ENCODE measurements at places on chromosomes 7 and 10.

DNA sequence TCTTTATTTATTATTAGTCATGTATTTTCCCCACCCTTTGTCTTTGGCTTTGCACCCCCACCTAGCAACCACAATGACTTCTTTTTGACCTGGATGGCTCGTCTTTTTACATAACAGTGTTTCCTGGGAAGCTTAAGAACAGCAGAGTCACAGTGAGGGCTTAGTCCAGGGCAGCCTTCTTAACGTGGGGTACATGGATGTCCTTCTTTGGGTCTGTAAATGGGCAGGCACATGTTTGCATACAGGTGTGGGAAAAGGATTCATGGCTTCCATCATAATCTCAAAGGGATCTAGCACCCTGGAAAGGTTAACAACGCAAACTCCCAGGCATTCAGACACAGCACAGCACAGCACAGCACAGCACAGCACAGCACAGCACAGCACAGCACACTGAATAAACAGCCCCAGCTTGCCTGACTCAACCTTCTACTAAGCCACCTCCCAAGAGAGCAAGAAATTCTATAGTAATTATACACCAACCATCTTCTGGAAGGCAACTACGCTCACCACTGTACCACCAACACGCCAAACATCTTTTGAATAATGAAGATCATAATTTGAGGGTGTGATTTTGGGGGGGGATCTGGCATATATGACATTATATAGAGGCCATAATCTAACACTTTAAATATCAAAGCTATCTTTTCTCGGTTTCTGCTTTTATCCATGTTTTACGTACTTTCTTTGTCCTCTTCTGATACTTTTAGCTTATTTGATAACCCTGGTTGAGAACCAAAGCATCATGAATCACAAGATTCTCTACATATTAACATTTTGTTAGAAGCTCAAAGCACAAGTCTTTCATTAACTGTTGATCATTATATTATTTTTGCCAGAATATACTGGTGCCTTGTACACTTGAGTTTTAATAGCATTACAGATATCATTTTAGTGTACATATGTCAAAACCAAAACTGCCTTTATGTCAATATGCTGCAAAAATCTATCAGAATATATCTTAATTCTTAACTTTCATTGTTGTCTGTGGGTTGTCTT lies 177.2 kb upstream of the KLF14 start:
- DNase-seq = no peak

GRCh38 chr7:20438694-20439376 lies 108.1 kb downstream of the ITGB8 start:
- DNase-seq = no peak

GRCh38 chr7:66634816-66635215 lies 6.1 kb downstream of the KCTD7 start:
- DNase-seq = no peak

GRCh38 chr7:139772873-139773272 lies 4.9 kb downstream of the HIPK2 start:
- no peak for DNase-seq

GRCh38 chr7:64625114-64626082 lies 40.5 kb upstream of the ZNF107 start:
- DNase-seq = no peak

GRCh38 chr10:24982319-24983112 lies 30.1 kb upstream of the PRTFDC1 start:
- DNase-seq = no peak

- no peak for DNase-seq
Observed at GRCh38 chr7:422191-422885, 97.3 kb downstream of the PDGFA start.

DNA sequence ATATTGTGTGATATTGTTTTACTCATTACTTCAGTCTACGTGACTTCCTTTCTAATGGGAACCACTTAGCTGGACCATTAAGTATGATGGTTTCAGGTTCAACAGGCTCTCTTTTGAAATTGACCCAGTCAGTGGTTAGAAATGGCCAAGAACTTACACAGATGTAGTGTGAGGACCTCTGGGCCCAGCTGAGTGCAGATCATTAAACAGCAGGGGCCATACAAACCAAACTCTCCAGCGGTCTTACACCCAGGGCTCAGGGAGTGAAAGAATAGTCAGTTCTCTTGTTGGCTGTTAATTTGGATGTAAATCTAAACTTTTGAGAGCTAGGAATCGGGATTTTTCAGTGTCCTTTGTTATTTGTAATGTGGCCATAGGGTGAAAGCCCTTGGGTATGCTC lies 107.3 kb downstream of the CELF2 start:
- no peak for DNase-seq

DNA sequence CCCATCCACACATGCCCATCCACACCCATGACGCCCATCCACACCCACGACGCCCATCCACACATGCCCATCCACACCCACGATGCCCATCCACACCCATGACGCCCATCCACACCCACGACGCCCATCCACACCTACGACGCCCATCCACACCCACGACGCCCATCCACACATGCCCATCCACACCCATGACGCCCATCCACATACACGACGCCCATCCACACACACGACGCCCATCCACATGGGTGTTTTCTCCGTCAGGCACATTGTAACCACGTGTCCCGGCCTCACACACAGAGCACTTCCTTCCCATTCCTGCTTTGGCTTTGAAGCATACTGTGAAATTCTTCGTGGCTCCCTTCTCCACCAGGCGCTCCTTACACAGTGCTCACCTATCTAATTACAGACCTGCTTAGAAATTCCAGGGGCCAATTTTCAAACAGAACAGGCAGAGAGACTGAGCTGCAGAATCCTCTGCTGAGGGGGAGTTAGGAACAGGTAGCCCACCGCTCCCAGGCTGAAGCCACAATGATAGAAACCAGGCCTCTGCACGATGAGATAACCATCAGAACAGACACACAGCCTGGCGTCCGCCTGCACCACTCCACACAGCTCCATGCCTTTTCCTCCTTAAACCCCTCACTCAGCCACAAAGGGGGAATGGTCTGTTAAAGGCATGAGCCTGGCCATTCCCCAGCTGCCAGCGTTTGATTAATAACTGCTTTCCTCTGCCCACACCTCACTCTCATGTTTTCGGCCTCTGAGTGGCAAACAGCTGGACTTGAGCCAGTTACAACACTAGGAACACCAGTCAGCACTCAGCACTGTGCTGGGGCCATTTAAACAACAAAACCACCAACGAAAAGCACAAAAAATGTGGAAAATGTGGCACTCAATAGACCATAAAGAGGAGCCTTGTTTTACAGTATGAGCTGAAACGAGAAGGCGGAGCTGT lies 501.6 kb downstream of the PTPRN2 start:
- no peak for DNase-seq

GRCh38 chr7:100599911-100600729 lies 2.0 kb upstream of the PCOLCE start:
- DNase-seq = no peak

GRCh38 chr10:104445359-104445758 lies 91.7 kb downstream of the CFAP58 start:
- DNase-seq = no peak

GRCh38 chr10:110634527-110635209 lies 9.5 kb upstream of the RBM20 start:
- DNase-seq = no peak

DNA sequence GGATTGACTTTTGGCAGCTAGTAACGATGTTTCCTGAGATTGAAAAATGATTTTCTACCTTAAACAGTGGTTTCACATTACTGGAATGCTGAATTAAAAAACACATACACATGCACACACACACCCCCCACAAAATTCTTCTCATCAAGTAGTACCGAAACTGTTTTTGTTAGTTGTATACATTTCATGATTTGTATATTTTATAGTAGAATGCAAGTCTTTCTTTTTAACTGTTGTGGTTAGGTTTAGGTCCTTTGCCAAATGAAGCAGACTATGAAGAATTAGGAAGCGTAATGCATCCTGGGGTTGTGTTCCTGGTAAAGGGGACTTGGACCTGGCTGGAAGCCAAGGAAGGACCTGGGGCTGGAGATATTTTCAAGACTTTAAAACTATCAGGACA lies 505.8 kb downstream of the SUGCT start:
- no peak for DNase-seq

GRCh38 chr7:6228361-6229229 lies 43.8 kb downstream of the CYTH3 start:
- DNase-seq = no peak

DNA sequence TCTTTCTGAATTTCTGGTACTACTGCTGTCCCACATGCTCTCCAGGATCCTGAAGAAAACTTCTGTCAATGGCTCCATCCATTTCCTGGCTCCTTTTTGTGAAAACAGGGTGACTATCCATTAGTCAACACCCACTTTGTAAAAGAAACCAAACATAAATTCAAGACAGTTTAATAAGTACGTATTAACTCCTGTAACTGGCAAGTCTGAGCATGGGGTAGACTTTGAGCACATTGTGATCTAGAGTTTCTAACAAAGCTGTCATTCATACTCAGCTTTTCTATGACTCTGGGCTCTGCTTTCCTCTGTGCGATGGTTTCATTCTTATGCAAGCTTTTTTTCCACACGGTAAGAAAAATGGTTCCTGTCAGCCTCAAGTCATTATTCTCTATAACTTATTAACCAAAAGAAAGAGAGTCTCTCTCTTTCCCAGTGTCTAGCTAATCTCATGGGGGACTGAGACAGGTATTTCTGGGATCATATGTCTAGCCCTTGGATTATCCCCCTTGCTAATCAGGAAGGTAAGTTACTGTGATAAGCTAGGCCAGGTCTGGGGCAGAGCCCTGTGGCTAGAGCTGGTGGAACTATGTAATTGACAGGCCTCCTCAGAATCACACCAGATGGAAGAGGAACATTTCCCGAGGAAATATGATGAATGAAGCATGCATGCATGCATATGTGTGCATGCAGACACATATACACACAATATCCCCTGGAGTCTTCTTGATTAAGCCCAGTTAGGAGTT lies 98.5 kb downstream of the GNAI1 start:
- no peak for DNase-seq

DNA sequence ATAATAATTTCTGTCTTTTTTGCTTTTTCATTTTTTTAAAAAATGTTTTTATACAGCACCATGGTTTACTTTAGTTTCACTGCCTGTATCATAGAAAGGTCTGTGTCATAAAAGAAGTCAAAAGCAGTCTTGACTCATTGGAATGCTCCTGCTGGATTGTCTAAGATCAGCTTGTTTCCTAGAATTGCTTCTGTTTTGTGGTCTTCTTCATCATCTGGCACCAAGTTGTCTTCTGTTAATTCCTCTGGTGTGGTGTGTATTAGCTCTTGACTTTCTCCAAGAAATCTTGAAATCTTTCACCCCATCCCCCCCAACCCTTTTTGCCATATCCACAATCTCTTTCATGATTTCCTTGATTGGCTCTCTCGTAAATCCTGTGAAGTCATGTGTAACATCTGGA lies 250.3 kb upstream of the CXCL12 start:
- DNase-seq = no peak

DNA sequence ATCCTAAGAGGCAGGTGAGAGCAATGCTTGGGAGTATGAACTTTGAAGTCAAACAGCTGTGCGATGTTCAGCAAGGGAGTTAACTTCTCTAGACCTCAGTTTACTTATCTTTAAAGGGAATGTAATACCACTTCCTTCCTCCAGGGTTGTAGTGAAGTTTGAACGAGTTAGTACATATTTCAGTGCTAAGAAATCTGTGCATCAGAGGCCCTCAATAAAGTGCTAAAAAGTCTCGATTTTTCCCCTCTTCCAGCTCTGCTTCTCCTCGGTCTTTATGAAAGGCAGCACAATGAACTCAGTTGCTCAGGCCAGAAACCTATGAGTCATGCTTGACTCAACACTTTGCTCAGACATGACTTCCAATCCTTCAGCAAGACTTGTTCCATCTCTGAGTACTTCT lies 418.9 kb downstream of the MDFIC start:
- no peak for DNase-seq

GRCh38 chr10:63636812-63637211 lies 115.6 kb downstream of the REEP3 start:
- DNase-seq = no peak

DNA sequence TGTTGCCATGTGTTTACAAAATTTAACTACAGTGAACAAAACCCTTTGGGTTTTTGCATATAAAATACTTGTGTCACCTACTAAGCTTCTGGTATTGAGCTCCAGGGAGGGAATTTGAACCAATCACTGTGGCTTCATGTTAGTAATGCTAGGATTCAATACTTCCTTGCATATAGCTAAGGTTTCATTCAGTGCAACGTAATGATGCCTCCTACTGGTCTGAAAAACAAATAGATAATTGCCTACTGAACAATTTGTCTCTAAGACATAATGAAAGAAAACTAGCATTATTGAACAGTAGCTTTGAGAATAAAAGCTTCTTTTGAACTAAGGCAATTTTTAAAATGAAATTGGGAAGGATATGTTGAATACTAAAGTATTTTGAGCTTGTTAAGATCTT lies 244.4 kb downstream of the ZWINT start:
- DNase-seq = no peak

DNA sequence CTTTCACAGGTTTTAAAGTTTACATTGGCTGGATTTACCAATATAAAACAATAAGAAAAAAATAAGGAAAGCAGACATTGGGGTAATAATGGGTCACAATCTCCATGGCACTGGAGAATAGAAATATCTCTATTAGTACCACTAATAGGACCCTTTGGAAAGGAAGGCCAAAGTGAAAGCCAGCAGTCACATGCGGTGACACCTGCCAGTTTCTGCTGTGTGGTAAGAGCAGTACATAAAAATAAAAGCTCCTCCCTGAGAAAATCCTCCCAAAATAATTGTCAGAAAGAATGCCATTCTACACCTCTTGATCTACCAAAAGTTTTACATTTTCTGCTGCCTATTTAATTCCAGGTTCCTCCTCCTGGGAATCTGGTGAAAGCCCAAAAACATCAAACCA lies 30.4 kb upstream of the SLC13A1 start:
- no peak for DNase-seq

- DNase-seq = no peak
Observed at GRCh38 chr7:28983396-28984190, 25.5 kb upstream of the TRIL start.

GRCh38 chr10:117651121-117651520 lies 108.6 kb downstream of the EMX2 start:
- no peak for DNase-seq

GRCh38 chr7:70410134-70410750 lies 721.7 kb upstream of the GALNT17 start:
- no peak for DNase-seq

DNA sequence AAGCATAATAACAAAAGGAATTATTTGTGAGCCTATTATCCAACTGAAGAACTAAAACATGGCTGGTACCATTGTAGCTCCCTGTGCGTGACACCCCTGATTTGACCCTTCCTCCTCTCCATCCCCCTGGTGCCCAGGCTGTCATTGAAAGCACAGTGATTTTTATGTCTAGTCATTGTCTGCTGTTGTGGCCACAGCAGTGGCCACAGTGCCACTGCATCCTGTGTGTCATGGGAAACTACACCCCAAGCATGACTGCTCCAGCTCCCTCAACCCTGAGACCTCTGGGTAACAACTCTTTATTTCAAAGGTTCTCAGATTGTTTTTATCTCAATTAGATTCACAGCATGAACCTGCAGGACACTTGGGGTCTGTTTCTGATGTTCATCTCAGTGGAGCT lies 52.0 kb downstream of the ERLIN1 start:
- no peak for DNase-seq

DNA sequence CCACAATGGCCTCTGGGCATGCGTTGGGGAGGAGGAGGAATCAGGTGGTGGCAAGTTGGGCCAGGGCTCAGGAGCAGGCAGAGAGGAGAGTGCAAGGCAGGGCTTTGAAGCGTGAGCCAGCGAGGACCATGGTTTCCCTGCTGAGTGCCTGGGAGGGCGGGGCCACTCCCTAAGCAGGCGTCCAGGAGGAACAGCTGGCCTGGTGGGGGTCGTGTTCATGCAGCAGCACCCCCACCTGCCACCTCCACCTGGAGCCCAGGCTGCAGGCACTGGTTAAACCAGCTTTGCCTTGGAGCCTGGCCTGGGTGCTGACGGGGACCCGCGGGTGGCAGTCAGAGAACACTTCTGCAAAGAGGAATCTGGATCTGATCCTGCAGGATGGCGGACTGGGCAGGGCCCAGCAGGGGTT lies 24.2 kb upstream of the AQP1 start:
- no peak for DNase-seq
